Hepatocyte (in vitro differentiated cells): ENCODE measurements at places on chromosomes 5 and 9. TPM values are rescaled to one million over a fixed set of nuclear protein-coding genes. Genes with fewer than 3 reads are reported as not detected.

The ZNF608 gene
- 12.4 and 19.8 TPM in 2 replicates for polyA plus RNA-seq

The IL4 gene
- not detected in 2 replicates for polyA plus RNA-seq

The ANXA1 gene
- polyA plus RNA-seq = 254 and 337 TPM in 2 replicates

The HAVCR2 gene
- polyA plus RNA-seq = 0.52 and 0.92 TPM in 2 replicates
